ENCODE measurements at places on chromosomes 7 and 10.

DNA sequence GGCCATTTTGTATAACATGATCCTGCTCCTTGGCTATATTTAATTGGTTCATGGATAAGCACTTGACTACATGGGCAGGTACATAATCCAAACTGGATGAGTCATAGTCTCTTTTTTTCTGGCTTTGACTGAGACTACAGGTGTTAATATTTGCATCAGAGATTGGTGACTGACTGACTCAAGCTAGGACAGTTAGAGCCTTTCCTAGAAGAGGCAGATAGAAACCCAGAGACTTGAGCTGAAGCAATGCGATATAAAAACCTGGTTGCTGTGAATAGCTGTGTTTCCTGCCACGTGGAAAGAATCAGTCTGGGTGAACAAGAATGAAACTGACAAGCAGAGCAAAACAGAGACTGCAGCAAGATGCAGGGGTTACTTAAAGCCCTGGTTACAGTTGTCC lies 81.0 kb downstream of the SAMD9 start:
- DNase-seq = peak; percentile 75

- peak; percentile 65 for DNase-seq
Measured at GRCh38 chr7:44561962-44562621, 11.6 kb downstream of the DDX56 start.

- no peak for DNase-seq
Measured at GRCh38 chr7:7108931-7109330, 73.4 kb upstream of the C1GALT1 start.

DNA sequence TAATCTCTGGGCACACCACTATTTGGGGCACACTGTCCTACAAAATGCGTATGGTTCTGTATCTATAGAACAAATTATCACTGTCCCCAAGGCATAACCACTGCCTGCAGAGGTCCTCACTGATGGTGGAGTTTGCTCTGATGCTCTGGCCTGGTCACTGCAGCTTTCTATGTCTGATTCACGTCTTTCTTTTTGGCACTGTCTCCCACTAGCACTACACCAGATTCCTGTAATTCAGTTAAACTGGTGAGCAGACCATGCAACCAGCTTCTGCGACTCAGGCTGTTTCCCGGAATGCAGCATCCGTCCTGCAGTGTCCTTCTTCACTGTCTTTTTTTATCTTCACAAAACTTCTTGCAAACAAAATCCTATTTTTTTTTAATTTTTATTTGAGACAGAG lies 112.8 kb downstream of the KLF6 start:
- no peak for DNase-seq

- no peak for DNase-seq
Measured at GRCh38 chr10:75018251-75018650, 93.2 kb upstream of the SAMD8 start.

- no peak for DNase-seq
Measured at GRCh38 chr10:86003201-86003621, 363.4 kb downstream of the GRID1 start.

GRCh38 chr10:132992433-132993215 lies 50.3 kb upstream of the CFAP46 start:
- no peak for DNase-seq

DNA sequence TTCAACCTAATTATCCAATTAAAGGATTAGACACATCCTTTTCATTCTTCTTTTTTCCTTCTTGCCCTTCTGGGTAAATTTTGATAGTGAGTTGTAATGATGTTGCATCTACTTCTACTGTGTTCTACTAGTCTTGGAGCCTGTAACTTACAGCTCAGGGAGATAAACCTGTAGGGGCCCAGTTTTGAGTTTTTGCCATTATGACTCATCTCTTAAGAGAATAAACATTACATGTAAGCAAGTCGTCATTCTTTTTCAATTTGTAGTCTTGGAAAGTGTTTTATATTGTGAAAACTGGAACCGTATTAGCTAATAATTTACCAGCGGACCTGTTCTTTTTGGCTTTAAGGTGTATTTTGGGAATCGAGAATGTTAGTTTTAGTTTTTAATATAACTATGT lies 89.7 kb upstream of the RPA3 start:
- peak; percentile 66 for DNase-seq

- DNase-seq = no peak
Measured at GRCh38 chr10:77309509-77309908, 328.1 kb downstream of the KCNMA1 start.
